Skin of body (tissue), 3 donors: ENCODE measurements at places on chromosomes 11 and 22. TPM values are rescaled to one million over a fixed set of nuclear protein-coding genes. Genes with fewer than 3 reads are reported as not detected.

GGT5 gene
- 2.6 TPM for total RNA-seq

PKNOX2 gene
- total RNA-seq = 4.0 TPM

CSF2RB gene
- 5.3 TPM for total RNA-seq

CRYBB1 gene
- 0.99 TPM for total RNA-seq

ALX4 gene
- 3.7 TPM for total RNA-seq

MADD gene
- 28.8 TPM for total RNA-seq

MRGPRX4 gene
- not detected for total RNA-seq

MIAT gene
- 2.5 TPM for total RNA-seq

SERPIND1 gene
- not detected for total RNA-seq

USP2 gene
- total RNA-seq = 7.0 TPM

PKDREJ gene
- 0.10 TPM for total RNA-seq

PAAF1 gene
- 14.3 TPM for total RNA-seq

CASP5 gene
- total RNA-seq = 0.39 TPM

TREH gene
- total RNA-seq = not detected

HTR3A gene
- 0.99 TPM for total RNA-seq

TEX12 gene
- 0.20 TPM for total RNA-seq

NXPE2 gene
- total RNA-seq = 0.20 TPM

MYBPC3 gene
- 0.30 TPM for total RNA-seq

MUC5AC gene
- total RNA-seq = 0.39 TPM

FGF4 gene
- not detected for total RNA-seq

OR2AG1 gene
- total RNA-seq = not detected

EFEMP2 gene
- 33.6 TPM for total RNA-seq

RNH1 gene
- 83.8 TPM for total RNA-seq

TAF10 gene
- 15.3 TPM for total RNA-seq

PANX3 gene
- total RNA-seq = not detected

OR52I1 gene
- not detected for total RNA-seq

CFAP68 gene
- total RNA-seq = 10.4 TPM

DEPDC7 gene
- total RNA-seq = 6.0 TPM

MAPK8IP2 gene
- 1.6 TPM for total RNA-seq

CD6 gene
- total RNA-seq = 0.39 TPM

TESMIN gene
- total RNA-seq = 1.1 TPM

DCDC1 gene
- 0.89 TPM for total RNA-seq

MAFF gene
- total RNA-seq = 22.1 TPM

PELI3 gene
- total RNA-seq = 5.0 TPM

GATD1 gene
- 15.3 TPM for total RNA-seq

CDON gene
- total RNA-seq = 71.8 TPM

NAGA gene
- 21.6 TPM for total RNA-seq

TMEM45B gene
- total RNA-seq = 7.6 TPM
